Pancreas (tissue), 10 donors: ENCODE measurements at places on chromosomes 12 and 14. TPM values are rescaled to one million over a fixed set of nuclear protein-coding genes. Genes with fewer than 3 reads are reported as not detected.

RIPK3 gene
- 6.2 TPM for total RNA-seq

FAM186B gene
- total RNA-seq: 0.83 TPM

FGF6 gene
- total RNA-seq: not detected

RBM19 gene
- 20.1 TPM for total RNA-seq

SDR9C7 gene
- total RNA-seq: not detected

TMTC2 gene
- total RNA-seq: 6.3 TPM

TMCC3 gene
- 6.3 TPM for total RNA-seq

GRCh38 chr12:67220065-67220464, 49.1 kb upstream of the CAND1 start:
- no peaks in the 10 kb centered on the region for H3K36me3 ChIP-seq
- DNase-seq: peak; percentile 16
- H3K4me1 ChIP-seq: no peaks in the 10 kb centered on the region
- no peak overlapping the region for H3K4me3 ChIP-seq

DNA sequence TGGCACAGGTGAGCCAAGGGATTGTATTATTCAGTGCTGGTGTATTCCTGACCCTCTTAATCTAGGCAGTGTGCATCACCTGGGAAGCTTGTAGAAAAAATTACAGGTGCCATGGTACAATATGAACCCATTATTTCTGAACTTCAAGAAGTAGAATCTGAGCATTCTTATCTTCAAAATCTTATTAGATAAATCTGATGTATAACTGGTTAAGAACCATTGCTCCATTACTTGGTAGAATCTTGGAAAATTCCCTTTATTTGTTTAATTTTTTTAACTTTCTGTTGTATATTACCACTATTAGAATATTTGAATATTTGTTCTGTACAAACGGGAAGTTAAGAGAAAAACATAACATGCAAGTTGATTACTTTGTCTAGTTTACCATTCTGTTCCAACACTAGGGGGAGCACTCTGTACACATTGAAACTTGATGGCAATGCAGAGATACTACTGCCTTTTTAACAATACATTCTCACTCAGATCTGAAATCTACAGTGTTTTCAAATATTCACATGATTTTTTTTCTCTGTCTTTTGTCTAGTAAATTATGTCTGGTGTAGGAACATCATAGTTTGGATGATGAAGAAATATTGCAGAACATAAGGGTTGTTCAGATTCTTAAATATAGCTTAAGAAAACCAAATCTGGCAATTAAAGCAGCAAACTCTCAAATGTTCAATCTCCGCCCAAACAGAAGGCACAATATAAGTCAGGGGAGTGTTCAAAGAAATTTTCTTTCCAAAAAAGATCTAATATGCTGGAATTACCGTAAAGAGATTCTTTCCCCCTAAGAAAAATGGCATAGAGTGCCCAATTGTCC, 196.6 kb downstream of the PCNX1 start:
- no peaks in the 10 kb centered on the region for H3K4me1 ChIP-seq
- H3K4me3 ChIP-seq: no peak overlapping the region
- DNase-seq: no peak

- no peak overlapping the region for H3K27ac ChIP-seq
- no peaks in the 10 kb centered on the region for H3K27me3 ChIP-seq
- H3K36me3 ChIP-seq: no peaks in the 10 kb centered on the region
- no peak for DNase-seq
- no peak overlapping the region for H3K4me3 ChIP-seq
Measured at GRCh38 chr14:77059276-77059915, 30.9 kb upstream of the IRF2BPL start.

DNA sequence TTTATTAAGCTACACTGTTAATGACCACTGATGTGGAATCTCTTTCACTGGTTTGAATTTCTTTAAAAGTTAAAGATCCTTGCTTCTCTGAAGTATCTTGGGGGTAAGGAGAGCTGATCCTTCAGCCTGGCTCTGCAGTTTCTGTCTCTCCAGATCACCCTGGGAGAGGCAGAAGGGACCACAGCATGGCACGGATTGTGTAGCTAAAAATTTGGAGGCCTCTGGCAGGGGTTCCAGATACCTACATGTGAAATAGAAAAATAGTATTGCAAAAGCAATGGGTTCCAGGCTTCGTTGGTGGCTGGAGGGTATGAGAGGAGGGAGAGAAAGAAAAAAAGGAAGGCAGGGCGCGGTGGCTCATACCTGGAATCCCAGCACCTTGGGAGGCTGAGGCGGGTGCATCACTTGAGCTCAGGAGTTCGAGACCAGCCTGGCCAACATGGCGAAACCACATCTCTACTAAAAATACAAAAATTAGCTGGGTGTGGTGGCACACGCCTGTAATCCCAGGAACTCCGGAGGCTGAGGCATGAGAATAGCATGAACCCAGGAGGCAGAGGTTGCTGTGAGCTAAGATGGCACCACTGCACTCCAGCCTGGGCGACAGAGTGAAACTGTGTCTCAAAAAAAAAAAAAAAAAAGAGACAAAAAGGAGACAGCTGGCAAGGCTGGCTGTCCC, 3.4 kb downstream of the CHST11 start:
- H3K27me3 ChIP-seq: no peaks in the 10 kb centered on the region
- H3K27ac ChIP-seq: no peak overlapping the region
- H3K4me3 ChIP-seq: no peak overlapping the region
- no peak for DNase-seq
- H3K36me3 ChIP-seq: no peaks in the 10 kb centered on the region

GRCh38 chr12:71438670-71439361, 782 bp upstream of the LGR5 start:
- no peaks in the 10 kb centered on the region for H3K36me3 ChIP-seq
- H3K4me1 ChIP-seq: no peaks in the 10 kb centered on the region
- no peak overlapping the region for H3K27ac ChIP-seq
- DNase-seq: no peak
- H3K27me3 ChIP-seq: no peaks in the 10 kb centered on the region

GRCh38 chr12:87270919-87271318, 758.3 kb downstream of the C12orf50 start:
- DNase-seq: no peak
- no peaks in the 10 kb centered on the region for H3K36me3 ChIP-seq
- H3K27ac ChIP-seq: no peak overlapping the region
- no peaks in the 10 kb centered on the region for H3K27me3 ChIP-seq

DNA sequence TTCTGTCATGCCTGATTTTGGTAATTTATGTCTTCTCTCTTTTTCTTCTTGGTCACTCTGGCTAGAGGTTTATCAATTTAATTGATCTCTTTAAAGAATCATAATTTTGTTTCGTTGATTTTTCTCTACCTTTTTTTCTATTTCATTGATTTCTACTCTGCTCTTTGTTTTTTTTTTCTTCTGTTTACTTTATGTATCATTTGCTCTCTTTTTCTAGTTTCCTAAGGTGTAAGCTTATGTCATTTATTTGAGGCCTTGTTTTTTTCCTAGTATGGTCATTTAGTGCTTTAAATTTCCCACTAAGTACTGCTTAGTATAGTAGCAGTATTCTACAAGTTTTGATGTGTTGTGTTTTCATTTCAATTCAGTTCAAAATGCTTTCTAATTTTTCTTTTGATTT, 89.6 kb downstream of the BRMS1L start:
- H3K27me3 ChIP-seq: no peaks in the 10 kb centered on the region
- no peak overlapping the region for H3K27ac ChIP-seq
- H3K36me3 ChIP-seq: no peaks in the 10 kb centered on the region
- no peak for DNase-seq
- no peak overlapping the region for H3K4me3 ChIP-seq

DNA sequence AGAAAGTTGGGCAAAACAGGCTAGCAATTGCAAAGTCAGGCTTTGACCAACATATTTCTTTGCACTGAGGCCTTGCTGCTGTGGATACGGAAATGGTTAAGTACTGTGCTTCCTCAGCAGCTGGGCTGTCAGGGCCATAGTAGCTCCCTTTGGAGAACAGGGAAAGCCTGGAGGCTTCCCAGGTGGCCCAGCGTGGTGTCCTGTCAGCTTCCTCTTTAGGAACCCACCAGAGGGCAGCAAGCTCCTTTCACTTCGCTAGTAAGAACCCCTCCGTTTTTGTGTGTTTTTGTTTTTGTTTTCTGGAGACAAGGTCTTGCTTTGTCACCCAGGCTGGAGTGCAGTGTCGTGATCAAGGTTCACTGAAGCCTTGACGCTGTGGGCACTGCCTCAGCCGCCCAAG, 1.7 kb upstream of the CFAP251 start:
- no peak for DNase-seq
- no peaks in the 10 kb centered on the region for H3K27me3 ChIP-seq
- H3K27ac ChIP-seq: no peak overlapping the region
- H3K36me3 ChIP-seq: no peaks in the 10 kb centered on the region
- no peak overlapping the region for H3K4me3 ChIP-seq

- no peaks in the 10 kb centered on the region for H3K36me3 ChIP-seq
- H3K4me3 ChIP-seq: no peak overlapping the region
- H3K4me1 ChIP-seq: peaks cover 20% of the 10 kb centered on the region
- DNase-seq: no peak
- H3K27ac ChIP-seq: no peak overlapping the region
Measured at GRCh38 chr12:89391726-89392336, 39.5 kb upstream of the DUSP6 start.

GRCh38 chr12:127664901-127665300, 602.1 kb upstream of the TMEM132C start:
- no peak for DNase-seq
- no peaks in the 10 kb centered on the region for H3K27me3 ChIP-seq
- H3K4me3 ChIP-seq: no peak overlapping the region
- no peak overlapping the region for H3K27ac ChIP-seq
- no peaks in the 10 kb centered on the region for H3K36me3 ChIP-seq

- peaks cover 10% of the 10 kb centered on the region for H3K4me1 ChIP-seq
- peak overlapping the region; percentile 50 for H3K27ac ChIP-seq
- no peak overlapping the region for H3K4me3 ChIP-seq
- no peaks in the 10 kb centered on the region for H3K36me3 ChIP-seq
- H3K27me3 ChIP-seq: no peaks in the 10 kb centered on the region
Measured at GRCh38 chr12:108313241-108313605, 25.9 kb downstream of the CMKLR1 start.

GRCh38 chr12:96392397-96392796, 7.8 kb downstream of the CDK17 start:
- no peak for DNase-seq
- no peaks in the 10 kb centered on the region for H3K27me3 ChIP-seq
- no peak overlapping the region for H3K27ac ChIP-seq
- no peak overlapping the region for H3K4me3 ChIP-seq

DNA sequence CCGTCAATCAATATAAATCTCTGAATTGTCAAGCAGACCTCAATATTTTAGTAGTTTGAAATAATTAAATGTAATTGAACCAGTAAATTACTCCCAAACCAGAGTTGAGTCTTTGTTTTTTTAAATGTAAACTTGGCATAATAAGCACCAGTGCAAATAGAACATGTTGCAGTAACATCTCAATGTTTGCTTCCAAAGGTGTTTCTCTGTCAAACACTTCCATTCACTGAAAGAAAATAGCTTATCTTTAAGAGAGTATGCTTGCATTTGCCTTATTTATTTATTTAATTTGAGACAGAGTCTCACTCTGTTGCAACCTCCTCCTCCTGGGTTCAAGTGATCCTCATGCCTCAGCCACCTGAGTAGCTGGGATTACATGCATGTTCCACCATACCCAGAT, 39.9 kb upstream of the EGLN3 start:
- H3K27ac ChIP-seq: no peak overlapping the region
- DNase-seq: no peak
- H3K4me1 ChIP-seq: no peaks in the 10 kb centered on the region
- H3K36me3 ChIP-seq: no peaks in the 10 kb centered on the region
- no peaks in the 10 kb centered on the region for H3K27me3 ChIP-seq

GRCh38 chr12:3119192-3119755, 42.1 kb downstream of the TSPAN9 start:
- H3K4me1 ChIP-seq: peaks cover 14% of the 10 kb centered on the region
- H3K36me3 ChIP-seq: no peaks in the 10 kb centered on the region
- no peaks in the 10 kb centered on the region for H3K27me3 ChIP-seq
- H3K27ac ChIP-seq: peak overlapping the region; percentile 48

DNA sequence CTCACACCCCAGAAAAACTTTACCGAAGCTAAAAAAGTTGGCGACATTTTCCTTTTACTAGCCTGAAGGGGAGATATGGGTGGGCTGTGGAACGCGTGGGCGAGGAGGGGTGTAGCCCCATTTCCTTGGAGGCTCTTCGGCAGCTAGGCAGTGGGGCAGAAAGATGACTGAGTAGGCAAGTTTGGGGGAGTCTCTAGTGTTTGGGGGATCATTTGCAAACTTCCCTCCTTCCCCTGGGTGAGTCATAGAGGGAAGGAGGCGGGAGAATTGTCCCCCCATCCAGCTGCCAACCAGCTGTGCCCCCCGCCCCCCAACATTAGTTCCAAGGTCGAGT, 2.3 kb downstream of the GLI1 start:
- H3K27ac ChIP-seq: no peak overlapping the region
- peaks cover 10% of the 10 kb centered on the region for H3K4me1 ChIP-seq
- no peaks in the 10 kb centered on the region for H3K36me3 ChIP-seq

DNA sequence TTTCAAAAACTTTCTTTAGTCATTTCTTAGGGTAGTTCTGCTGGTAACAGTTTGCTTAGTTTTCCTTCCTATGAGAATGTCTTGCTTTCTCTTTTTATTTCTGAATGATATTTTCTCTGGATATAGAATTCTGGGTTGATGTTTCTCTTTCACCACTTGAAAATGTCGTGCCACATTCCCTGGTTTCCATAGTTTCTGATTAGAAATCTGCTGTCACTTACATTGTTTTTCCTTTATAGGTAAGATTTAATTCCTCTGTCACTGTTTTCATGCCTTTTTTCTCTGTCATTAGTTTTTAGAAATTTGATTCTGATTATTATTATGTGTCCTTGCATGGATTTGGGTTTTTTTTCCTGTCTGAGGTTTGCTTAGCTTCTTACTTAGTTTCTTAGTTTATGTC, 77.3 kb upstream of the PCNX4 start:
- DNase-seq: no peak
- H3K27me3 ChIP-seq: no peaks in the 10 kb centered on the region
- H3K4me3 ChIP-seq: no peak overlapping the region

- no peak for DNase-seq
- no peaks in the 10 kb centered on the region for H3K27me3 ChIP-seq
- no peak overlapping the region for H3K27ac ChIP-seq
- no peak overlapping the region for H3K4me3 ChIP-seq
- no peaks in the 10 kb centered on the region for H3K36me3 ChIP-seq
Measured at GRCh38 chr12:48334808-48335207, 15.9 kb downstream of the ZNF641 start.

DNA sequence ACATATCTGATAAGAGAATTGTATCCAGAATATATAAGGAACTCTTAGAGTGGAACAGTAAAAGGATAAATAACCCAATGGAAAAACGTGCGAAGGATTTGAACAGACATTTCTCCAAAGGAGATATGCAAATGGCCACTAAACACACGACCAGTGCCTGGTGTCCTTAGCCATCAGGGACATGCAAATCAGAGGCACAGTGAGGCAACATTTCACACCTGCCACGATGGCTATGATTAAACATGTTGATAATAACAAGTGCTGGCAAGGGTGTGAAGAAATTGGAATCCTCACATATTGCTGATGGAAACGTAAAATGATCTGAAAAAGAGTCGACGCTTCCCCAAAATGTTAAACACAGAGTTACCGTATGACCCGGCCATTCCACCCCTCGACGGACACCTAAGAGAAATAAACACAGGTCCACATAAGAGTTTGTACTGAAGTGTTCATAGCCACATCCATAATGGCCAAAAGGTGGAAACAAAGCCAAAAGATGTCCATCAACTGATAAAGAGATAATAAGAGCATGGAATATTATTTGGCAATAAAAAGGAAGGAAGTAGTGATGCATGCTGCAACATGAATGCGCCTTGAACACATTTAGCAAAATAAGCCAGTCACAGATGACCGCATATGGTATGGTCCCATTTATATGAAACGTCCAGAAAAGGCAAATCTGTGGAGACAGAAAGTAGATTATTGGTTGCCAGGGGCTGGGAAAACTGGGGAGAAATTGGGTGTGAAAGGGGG, 6.3 kb upstream of the TMEM121 start:
- no peaks in the 10 kb centered on the region for H3K36me3 ChIP-seq
- H3K27ac ChIP-seq: no peak overlapping the region
- H3K4me1 ChIP-seq: no peaks in the 10 kb centered on the region
